Activated naive CD8-positive, alpha-beta T cell treated with anti-CD3 and anti-CD28 coated beads, Interleukin-2, amount 50 U/mL, for 24 hours (primary cell): ENCODE measurements at places on chromosomes 12 and 14.
A peak's percentile ranks its signal among the peaks of the same experiment; 100 is the strongest.

GRCh38 chr12:40224439-40225291, at the start of gene LRRK2:
Gene LRRK2, plus strand, starts transcription at chr12:40224997. Its CDS starts 135 bp downstream, at chr12:40225132.
- DNase-seq, result peak; percentile 53

DNA sequence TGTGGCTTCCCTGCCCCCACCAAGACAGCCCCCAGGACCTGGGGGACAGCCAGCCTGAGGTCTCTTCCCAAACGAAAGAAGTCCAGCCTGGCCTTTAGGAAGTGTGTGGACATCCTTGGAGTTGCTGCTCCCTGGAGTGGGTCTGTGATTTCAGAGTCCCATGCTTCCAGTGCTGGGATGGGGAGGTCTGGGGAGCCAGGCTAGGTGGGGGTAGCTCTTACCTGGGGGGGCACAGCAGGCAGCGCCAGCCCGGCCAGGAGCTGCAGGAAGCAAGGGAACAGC, 509 bp downstream of the PGF start:
- DNase-seq, result no peak

DNA sequence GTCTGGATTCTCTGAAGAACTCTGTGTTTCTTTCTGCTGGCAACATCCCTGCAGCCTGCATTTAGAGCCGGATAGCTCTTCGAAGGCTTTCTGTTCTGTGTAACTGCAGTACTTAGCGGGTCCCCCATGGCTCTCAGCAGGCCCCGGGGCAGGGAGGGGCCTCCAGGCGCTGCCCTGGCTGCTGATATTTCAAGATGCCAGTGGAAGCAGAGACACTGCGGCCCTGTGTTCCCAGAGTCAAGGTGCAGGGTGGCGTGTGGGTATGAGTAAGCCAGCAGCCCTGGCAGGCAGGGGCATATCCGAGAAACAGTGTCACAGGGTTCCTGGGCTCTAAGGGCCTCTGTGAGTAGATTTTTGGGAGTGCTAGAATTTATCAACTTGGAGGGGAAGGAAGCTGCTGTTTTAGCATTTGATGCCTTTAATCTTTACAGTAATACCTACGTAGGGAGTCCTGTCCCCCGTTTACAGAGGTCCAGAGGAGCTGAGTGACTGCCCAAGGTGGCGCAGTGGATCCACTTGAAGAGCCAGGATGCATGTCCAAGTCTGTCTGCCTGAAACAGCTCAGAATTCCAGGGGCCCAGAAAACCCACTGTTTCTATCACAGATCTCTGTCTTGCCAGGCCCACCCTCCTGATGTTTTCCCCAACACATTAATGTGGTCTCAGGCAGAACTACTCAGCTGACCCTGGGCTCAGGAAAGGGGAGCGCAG, 16.2 kb downstream of the ESRRB start:
- no peak for DNase-seq

- DNase-seq, result no peak
Observed at GRCh38 chr12:111757361-111758119, 9.2 kb upstream of the ALDH2 start.

DNA sequence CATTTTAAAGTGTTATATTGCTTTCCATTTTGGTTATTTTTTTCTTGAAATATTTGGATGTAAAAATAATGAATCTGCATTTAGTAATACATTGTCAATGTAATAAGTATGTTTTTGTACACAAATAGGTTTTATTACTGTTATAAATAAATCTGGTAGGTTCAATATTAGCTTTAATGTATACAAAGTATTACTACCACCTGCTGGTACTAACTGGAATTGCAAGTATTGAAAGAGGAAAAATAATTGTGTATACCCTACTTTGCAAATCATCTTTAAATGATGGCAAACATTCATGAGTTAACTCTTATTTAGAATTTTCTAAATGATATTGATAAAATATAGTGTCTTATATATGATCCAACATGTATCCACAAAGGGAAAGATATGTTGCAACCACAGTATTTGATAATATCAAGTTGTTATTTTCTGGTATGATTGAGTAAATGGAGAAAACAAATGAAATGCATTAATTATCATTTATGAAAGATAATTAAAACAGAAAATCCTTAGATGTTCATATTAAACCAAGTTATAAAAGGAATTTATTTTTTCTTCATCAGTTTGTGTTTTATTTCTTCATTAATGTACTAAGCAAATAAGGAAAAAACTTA, 3.2 kb downstream of the OR4K2 start:
- no peak for DNase-seq

DNA sequence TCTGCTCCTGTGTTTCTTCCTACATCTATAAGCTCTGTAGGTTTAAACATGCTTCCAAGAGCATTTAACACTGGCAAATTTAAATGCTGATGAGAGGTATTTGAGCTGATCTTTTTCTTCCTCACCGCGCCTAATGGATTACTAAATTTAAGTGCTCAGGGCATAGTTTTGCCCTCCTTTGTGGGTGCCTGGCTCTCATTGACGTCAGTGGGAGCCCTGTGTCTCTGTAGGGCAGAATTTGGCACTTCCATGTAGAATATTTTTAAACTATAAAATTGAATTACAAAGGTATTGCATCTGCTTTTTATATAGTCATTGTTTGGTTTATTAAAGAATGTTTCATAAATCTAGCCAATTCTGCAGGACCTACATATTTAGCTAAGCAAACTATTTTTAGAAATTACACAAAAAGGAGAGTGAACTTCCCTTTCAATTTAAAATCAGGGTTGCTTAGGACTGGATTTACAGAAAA, 444.8 kb downstream of the AEBP2 start:
- no peak for DNase-seq
